ENCODE measurements at places on chromosomes 12 and 14.

DNA sequence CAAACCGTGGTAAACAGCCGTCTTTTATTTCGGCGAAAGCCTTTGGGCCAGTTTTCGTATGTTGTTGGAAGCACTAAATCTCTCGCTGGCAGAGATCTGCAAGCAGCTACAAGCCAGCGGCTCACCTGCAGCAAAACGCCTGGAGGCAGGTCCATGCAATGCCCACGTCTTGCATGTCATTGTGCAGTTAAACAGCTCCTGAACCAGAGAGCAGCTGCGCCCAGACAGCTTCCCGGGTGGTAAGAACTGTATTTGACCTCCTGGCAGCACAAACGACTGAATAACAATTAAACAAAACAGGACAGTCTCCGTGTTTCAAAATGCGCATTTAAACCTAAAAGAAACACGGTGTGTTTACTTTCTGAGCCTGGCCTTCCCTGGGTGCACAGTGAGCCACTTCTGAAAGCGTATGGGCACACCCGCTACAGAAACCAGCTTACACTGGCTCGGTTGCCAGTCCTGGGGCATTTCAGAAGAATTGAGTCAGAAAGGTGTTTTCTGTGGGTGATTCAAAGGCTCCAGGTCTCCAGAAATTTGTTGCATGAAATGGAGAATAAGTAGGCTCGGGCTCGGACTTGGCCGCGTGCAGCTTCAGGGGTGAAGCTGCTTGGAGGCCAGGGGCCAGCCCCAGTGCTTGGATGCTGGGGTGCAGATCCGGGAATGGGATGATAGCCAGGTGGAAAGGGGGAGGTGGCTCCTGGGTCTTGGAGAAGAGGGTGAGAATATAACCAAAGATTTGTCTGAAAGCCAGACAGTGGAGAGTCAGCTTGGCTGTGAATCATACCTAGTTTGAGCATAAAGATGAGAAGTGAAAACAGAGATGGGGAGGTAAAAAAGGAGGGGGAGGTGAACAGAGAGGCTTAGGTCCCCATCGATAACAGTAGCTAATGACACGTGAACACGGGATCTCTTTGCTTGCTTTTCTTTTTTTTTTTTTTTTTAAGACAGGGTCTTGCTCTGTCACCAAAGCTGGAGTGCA is 24.9 kb upstream of the FZD10 start:
- peak; percentile 55 for DNase-seq

GRCh38 chr12:128911861-128912260 is 58.6 kb downstream of the GLT1D1 start:
- no peak for DNase-seq

GRCh38 chr12:89733579-89734201 is 25.1 kb upstream of the ATP2B1 start:
- no peak for DNase-seq

DNA sequence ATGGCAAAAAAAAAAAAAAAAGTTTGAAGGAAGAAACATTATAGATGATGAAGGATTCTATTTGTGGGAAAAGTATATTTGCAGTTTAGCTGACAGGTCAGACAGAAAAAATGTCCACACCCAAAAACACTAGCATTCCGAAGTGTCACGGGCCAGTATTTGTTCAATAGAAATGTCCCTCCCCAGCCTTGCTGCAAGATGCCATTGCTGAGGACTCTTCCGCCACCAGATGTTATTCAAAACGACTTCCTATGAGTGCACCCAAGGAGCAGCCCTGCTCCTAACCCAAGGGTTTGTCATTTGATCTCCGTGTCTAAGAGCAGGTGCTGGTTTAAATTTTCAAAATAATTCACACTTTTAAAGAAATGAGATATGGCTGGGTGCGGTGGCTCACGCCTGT is 163.1 kb downstream of the GCH1 start:
- DNase-seq, result no peak

DNA sequence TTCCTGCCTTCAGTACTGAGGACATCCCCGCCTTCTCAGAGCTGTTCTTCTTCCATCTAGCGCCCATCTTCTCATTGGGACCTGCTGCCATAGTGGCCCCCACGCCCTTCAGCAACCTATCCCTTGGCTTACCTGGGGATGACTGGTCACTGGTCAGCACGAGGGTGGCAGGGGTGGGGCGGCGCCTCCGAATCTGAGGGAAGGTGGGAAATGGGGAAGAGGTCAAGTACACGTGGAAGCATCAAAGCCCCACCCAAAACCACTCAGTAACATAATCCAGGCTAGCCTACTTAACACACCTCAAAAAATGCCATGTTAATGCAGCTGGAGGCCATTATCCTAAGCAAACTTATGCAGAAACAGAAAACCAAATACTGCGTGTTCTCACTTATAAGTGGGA is 4.3 kb downstream of the PPP1R1A start:
- DNase-seq, result no peak

DNA sequence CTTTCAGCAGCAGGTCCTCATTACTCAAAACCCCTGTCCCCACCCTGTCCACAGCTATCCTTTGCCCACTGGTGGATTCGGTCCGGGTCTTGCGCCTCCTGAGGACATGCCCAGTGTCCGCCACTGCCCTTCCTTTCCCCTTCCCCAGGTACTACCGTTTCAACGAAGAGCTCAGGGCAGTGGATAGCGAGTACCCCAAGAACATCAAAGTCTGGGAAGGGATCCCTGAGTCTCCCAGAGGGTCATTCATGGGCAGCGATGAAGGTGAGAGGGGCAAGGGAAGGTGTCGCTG is 8.7 kb downstream of the MMP14 start:
- no peak for DNase-seq

GRCh38 chr12:76717314-76717713 is 46.6 kb upstream of the ZDHHC17 start:
- DNase-seq, result no peak

- peak; percentile 77 for DNase-seq
These were observed 2.0 kb upstream of the LRP1-AS start for GRCh38 chr12:57149245-57149900.

GRCh38 chr12:546920-547845 is 87.4 kb downstream of the B4GALNT3 start:
- DNase-seq, result peak; percentile 64

GRCh38 chr12:102521662-102522277 is 41.4 kb upstream of the IGF1 start:
- no peak for DNase-seq

- DNase-seq, result no peak
These were observed 148.7 kb downstream of the ANO2 start for GRCh38 chr12:5796171-5796958.

DNA sequence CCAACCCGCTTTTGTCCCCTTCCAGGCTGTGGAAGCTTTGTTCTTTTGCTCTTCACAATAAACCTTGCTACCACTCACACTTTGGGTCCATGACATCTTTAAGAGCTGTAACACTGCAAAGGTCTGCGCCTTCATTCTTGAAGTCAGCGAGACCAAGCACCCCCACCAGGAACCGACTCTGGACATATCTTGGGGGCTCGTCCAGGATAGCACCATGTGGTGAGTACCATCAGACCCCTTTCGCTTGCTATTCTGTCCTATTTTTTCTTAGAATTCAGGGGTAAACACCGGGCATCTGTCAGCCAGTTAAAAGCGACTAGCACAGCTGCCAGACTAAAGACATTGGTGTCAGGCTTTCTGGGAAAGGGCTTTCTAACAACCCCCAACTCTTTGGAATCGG is 137.6 kb upstream of the PPFIA2 start:
- no peak for DNase-seq

GRCh38 chr12:93002293-93003054 is 73.4 kb upstream of the EEA1 start:
- no peak for DNase-seq

DNA sequence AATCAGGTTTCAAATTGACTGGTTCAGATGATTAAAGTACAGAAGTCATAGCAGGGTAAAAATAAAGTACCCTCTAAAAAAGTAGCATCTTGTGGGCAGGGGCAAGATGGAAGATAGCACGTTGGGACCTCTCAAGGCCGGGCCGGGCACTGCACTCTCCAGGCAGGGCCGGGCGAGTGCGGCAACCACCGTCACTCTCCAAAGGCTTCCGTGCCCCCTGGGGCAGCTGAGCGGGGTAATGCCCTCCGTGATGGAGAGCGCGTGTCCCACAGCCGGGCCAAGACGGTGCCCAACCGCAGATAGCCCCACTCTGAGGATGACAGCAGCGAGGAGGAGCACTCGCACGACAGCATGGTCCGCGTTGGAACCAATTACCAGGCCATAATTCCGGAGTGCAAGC is 8.6 kb upstream of the PLXNC1 start:
- DNase-seq, result no peak

GRCh38 chr12:49903351-49903699 is 375 bp downstream of the FAIM2 start:
- DNase-seq, result no peak

GRCh38 chr12:2637371-2637770 is 157.4 kb upstream of the FKBP4 start:
- no peak for DNase-seq

- DNase-seq, result no peak
These were observed 48.4 kb upstream of the PTPRO start for GRCh38 chr12:15273896-15274295.

- DNase-seq, result no peak
These were observed 119.7 kb downstream of the SLC25A47 start for GRCh38 chr14:100442498-100443490.

- no peak for DNase-seq
These were observed 22.5 kb downstream of the SLC35E3 start for GRCh38 chr12:68768431-68768939.

- no peak for DNase-seq
These were observed 44.1 kb upstream of the CISTR start for GRCh38 chr12:53795927-53796326.

- no peak for DNase-seq
These were observed 18.6 kb upstream of the CRIP2 start for GRCh38 chr14:105455766-105456660.

- DNase-seq, result no peak
These were observed 728.2 kb downstream of the GALC start for GRCh38 chr14:87264796-87265195.

DNA sequence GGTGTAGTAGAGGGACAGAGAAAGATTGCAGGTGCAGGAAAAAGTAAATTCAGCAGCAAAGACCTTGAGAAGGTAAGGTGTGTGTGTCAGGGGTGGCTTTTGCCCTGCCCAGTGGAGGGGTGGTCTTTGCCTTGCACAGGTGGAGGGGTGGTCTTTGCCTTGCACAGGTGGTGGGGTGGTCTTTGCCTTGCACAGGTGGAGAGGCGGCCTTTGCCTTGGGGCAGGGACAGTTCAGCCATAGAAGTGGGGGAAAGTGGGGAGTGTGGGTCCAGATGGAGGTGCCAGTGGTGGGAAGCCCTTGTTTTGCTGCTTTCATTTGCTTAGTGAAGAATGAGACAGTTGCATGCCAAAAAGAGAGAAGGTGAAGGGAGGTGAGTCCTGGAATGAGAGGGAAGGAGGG is 65.7 kb downstream of the PRMT8 start:
- no peak for DNase-seq

- DNase-seq, result no peak
These were observed 1.3 kb upstream of the OR4M1 start for GRCh38 chr14:19771895-19772430.

DNA sequence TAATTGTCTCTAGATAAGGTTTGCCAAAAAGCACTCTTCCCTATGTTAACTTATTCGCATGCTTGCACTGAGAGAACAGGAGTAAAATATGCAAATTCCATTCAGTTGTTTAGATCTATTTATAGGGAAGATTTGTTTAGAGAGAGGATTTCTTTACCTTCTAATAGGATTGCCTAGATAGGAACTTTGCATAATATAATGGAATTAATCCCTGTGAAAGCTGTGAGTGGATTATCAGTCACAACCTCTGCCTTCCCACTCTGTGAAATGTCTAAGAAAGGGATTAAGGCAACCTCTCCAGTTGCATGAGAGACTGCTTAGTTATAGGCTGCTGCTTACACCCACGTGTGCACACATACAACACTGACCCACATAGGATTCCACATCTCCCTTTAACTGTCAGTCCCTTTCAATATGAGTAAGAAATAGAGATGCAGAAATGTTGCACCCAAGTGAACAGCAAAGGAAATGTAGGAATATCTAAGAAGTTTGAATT is 83.2 kb downstream of the ALG10B start:
- DNase-seq, result no peak

- DNase-seq, result no peak
These were observed 62.5 kb upstream of the DUSP6 start for GRCh38 chr12:89414851-89415250.

- DNase-seq, result no peak
These were observed 19.3 kb downstream of the CPM start for GRCh38 chr12:68913682-68914081.

GRCh38 chr14:50600849-50601248 is 40.9 kb downstream of the ATL1 start:
- no peak for DNase-seq

DNA sequence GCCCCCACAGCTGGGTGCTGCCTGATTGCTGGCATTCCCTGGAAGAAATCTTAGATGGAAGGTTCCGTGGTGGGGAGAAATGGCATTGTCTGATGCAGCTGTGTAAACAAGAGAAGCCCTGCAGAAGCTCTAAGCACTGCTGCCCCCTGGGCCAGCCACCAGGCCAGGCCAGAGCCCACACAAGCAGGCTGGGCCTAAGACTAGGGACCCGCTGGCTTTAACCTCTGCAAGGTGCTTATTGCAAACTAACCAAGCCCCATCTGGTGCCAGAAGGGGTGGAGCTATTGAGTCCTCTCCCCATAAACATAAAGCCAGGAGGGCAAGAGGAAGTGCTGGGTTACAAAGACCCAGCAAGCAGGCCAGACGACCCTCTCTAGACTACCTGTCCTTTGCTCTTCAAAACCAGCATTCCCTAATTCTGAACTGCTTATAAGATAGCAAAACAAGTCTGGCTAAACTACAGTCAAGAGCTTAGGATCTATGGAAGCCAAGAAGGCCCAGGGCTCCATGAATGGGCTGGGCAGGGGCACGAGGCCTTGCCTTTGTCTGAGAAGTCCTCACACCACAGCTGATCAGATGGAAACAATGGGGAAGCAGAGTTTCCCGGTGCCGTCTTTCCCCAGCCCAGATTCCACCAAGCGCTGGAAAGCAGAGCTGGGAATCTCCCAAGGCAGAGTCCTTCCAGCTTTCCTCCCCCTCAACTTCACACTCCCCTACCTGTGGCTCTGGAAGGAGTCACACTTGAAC is 28.8 kb downstream of the P2RX4 start:
- no peak for DNase-seq

- DNase-seq, result no peak
These were observed 6.7 kb upstream of the SLC41A2 start for GRCh38 chr12:104964856-104965205.

- DNase-seq, result no peak
These were observed 9.6 kb upstream of the FOXG1 start for GRCh38 chr14:28756884-28757570.

DNA sequence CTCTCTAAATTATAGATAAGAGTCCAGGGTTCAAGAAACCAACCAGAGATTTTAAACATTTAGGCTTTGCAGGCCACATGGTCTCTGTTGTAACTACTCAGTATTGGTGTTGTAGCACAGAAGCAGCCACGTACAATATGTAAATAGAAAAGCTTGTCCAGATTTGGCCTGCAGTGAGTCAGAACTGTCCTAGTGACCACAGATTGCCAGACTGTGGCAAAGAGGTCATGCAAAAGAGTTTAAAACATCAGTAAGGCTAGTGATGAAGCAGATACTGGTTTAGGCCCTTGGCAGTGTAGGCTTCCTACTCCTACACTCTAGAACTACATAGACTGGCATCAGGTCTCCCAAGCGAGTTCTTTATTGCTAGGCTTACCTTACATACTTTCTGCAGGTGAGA is 117.6 kb upstream of the GARIN6 start:
- no peak for DNase-seq

GRCh38 chr14:104979758-104980610 is 1.8 kb upstream of the AHNAK2 start:
- no peak for DNase-seq
